RWPE2 (cell line): ENCODE measurements at places on chromosomes 3 and 15.

DNA sequence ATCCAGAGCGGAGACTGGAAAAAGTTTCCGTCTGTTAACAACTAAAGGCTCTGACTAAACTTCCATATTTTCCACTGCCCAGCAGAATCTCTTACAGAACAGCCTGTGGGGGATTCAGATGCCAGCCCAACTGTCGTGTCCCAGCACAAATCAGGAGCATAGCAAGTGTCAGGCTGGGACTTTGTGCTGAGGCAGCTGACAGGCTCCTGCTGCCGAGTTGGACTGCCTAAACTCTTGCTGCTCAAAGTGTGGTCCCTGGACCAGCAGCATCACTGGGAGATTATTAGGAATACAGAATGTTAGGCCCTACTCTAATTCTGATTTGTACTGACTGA is 31.2 kb upstream of the CMTM7 start:
- DNase-seq: no peak

- no peak for DNase-seq
Measured at GRCh38 chr3:195823280-195823679, 11.6 kb upstream of the MUC4 start.

DNA sequence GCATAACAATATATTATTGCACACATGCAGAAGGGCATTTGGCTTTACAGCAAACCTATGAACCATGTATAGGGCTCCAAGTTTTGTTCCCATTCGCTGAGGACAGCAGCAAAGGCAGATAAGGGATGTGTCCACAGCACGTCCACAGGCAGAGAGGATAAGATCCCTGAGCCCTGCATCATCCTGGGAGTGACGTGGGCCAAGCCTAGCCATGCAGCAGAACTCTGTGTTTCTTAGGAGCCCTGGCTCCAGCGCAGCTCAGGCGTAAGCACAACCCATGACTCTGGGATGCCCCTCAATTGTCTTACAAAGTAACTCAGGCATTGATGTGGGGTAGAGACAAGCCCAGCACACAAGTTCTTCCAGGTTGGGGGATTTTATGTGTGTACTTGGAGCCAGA is 194.3 kb upstream of the CTDSPL start:
- DNase-seq: no peak

- no peak for DNase-seq
Measured at GRCh38 chr3:118402971-118403370, 631.7 kb downstream of the IGSF11 start.

DNA sequence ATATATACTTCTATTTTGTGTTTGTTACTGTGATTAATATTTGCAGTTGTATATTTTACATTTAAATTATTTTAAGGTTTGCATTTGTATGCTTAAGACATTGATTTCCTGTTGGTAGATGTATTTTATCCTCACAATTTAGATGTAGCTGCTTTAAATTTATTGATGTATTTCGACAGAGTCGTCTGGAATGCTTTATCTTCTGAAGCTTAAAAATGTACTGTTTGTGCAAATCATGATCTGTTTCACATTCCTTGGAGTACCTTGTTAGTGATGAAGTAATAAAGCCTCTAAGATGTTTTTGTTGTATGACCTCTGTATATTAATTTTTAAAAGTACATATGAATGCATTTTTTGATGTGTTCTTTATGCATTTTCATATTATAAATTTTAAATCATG is 1.9 kb downstream of the CHD2 start:
- DNase-seq: no peak

DNA sequence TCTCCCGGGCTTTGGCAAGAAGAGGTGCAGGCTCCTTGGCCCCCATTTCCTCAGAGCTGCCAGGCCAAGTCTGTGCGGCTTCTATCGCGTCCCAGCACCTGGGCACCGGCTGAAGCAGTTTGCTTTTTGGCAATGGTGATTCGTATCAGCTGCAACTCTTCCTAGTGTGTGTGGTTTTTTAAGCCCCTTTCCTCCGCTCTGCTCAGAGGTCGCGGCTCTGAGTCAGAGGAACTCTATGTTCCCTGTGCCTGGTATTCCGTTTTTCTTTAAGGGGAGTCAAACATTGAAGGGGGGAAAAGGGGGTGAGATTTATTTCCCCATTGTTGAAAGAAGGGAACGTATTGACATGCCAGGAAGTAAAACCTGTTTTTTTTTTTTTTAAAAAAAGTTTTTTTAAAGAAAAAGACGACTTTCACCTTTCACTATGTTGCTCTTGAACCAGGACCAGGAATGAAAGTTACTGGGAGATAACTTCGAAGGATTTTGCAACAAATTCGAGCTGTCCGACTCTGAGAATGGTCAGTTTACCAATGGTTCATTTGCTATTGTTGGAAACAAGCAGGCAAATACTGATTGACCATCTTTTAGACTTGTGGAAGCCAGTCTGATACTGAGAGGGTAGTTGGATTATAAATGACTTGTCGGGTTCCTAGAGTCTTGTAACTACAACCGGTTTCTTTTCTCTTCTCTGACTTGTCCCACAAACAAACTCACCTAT is 1.1 kb downstream of the ARMC8 start:
- DNase-seq: no peak
